Memory B cell (primary cell): ENCODE measurements at places on chromosomes 12 and 14.

DNA sequence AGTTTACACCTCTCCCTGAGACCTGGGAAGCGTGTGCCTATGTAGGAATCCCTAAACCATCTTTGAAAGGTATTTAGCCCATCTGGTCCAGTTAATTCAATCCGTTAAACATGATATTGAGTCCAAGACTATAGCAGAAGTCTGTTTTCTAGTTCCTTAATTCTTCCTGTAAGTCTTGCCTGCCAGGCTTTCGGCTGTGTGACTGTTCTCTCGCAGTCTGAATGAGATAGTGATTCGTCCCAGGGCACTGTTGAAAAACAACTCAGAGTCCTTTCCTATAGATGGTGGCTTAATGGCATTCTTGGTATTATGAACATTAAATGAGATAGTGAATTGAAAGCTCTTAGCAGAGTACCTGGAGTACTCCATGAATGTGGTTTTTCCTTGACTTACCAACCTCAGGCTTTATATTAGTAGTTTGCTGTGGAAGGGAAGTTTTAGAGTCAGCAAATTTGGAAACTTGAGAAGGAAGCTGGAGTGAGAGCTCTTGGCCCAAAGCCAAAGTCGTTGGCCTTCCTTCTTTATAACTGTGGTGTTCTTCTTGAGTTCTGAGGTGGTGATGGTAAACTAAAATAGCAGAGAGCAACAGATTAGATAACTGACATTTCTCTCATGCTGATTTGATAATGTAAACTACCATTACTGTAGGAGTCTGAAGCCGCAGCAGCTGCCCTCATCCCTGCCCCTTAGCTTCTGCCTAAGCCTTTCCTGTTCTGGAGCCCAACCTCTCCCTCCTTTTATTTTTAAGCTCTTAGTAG, 76.5 kb downstream of the TGFB3 start:
- no peaks in the 10 kb centered on the region for H3K4me1 ChIP-seq
- H3K36me3 ChIP-seq, result no peaks in the 10 kb centered on the region
- no peak overlapping the region for H3K27ac ChIP-seq
- no peaks in the 10 kb centered on the region for H3K27me3 ChIP-seq
- DNase-seq, result no peak

DNA sequence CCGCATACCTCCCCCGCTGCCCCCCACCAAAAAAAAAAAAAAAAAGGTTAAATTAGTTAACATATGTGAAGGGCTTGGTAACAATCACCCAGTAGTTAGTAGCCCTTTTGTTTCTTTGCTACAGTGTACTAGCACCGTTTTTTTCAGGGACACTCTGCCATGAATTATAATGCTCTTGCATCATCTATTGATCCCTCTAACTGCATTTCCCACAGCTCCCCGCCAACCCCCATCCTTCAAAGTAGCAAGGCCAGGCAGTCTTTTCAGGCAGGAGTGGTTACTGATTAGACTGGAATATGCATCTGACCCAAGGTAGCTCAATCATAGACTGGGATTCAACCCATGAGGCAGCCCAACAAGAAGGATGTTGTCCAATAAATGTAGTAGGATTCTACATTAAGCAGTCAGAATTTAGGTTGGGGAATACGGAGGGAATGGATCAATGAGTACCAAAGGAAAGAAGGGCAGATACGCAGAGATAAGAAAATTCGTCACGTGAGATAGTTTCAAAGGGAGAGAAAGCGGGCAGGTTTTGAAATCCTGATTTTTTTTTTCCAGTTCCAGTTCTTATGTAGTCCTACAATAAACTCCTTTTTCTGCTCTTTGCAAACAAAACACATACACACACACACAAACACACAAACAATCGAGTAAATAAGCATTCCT, 39.8 kb upstream of the CRACR2A start:
- H3K4me3 ChIP-seq, result no peak overlapping the region
- H3K36me3 ChIP-seq, result peaks cover 13% of the 10 kb centered on the region
- no peak for DNase-seq
- H3K27me3 ChIP-seq, result no peaks in the 10 kb centered on the region
- H3K27ac ChIP-seq, result no peak overlapping the region

GRCh38 chr12:131049549-131050339, 96.0 kb downstream of the ADGRD1 start:
- peaks cover 14% of the 10 kb centered on the region for H3K27me3 ChIP-seq
- H3K4me3 ChIP-seq, result no peak overlapping the region
- H3K36me3 ChIP-seq, result no peaks in the 10 kb centered on the region

- H3K36me3 ChIP-seq, result no peaks in the 10 kb centered on the region
- peaks cover 8% of the 10 kb centered on the region for H3K27me3 ChIP-seq
- no peak for DNase-seq
- H3K27ac ChIP-seq, result no peak overlapping the region
- no peak overlapping the region for H3K4me3 ChIP-seq
- no peaks in the 10 kb centered on the region for H3K4me1 ChIP-seq
Observed at GRCh38 chr14:54129850-54130640, 173.4 kb upstream of the BMP4 start.

GRCh38 chr12:50507474-50507838, 2.7 kb downstream of the DIP2B start:
- H3K27ac ChIP-seq, result peak overlapping the region; percentile 92
- H3K27me3 ChIP-seq, result no peaks in the 10 kb centered on the region
- H3K36me3 ChIP-seq, result peaks cover 2% of the 10 kb centered on the region
- no peak for DNase-seq

- DNase-seq, result no peak
- H3K4me1 ChIP-seq, result no peaks in the 10 kb centered on the region
- no peak overlapping the region for H3K4me3 ChIP-seq
- peaks cover 1% of the 10 kb centered on the region for H3K27me3 ChIP-seq
- H3K27ac ChIP-seq, result no peak overlapping the region
Observed at GRCh38 chr14:25537846-25538455, 488.0 kb upstream of the STXBP6 start.

- no peaks in the 10 kb centered on the region for H3K4me1 ChIP-seq
- H3K27me3 ChIP-seq, result peaks cover 13% of the 10 kb centered on the region
- H3K36me3 ChIP-seq, result peaks cover 5% of the 10 kb centered on the region
- DNase-seq, result no peak
Observed at GRCh38 chr14:101017806-101018560, 114.5 kb upstream of the RTL1 start.

DNA sequence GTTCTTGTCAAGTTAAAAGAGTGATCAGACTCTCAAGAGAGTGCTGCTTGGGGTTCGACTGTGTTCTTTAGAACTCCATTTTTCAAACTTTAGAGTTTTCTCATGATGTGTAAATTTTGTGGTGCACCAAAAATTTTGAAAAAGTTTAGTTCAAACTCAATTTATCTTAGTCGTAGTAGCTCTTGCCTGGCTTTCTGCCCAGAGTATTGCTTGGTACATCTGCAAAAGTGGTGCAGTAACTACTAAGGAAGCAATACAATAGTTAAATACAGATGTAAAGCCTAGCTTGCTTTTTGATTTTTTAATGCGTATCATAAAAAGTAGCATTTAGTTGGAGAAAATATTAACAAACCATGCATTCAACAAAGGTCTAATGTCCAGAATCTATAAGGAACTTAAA, 9.5 kb upstream of the CCDC91 start:
- no peak for DNase-seq
- H3K27me3 ChIP-seq, result peaks cover 2% of the 10 kb centered on the region
- no peak overlapping the region for H3K4me3 ChIP-seq
- no peaks in the 10 kb centered on the region for H3K4me1 ChIP-seq
- H3K27ac ChIP-seq, result no peak overlapping the region
- H3K36me3 ChIP-seq, result peaks cover 2% of the 10 kb centered on the region

- no peak overlapping the region for H3K27ac ChIP-seq
- H3K36me3 ChIP-seq, result peaks cover 11% of the 10 kb centered on the region
- no peak overlapping the region for H3K4me3 ChIP-seq
Observed at GRCh38 chr14:64147126-64147790, 146.9 kb downstream of the ESR2 start.

GRCh38 chr12:113852264-113852663, 113.9 kb downstream of the RBM19 start:
- no peak overlapping the region for H3K27ac ChIP-seq
- H3K36me3 ChIP-seq, result peaks cover 34% of the 10 kb centered on the region
- no peak overlapping the region for H3K4me3 ChIP-seq
- no peaks in the 10 kb centered on the region for H3K4me1 ChIP-seq
- H3K27me3 ChIP-seq, result no peaks in the 10 kb centered on the region

GRCh38 chr14:99388286-99388685, 92.4 kb downstream of the SETD3 start:
- H3K36me3 ChIP-seq, result no peaks in the 10 kb centered on the region
- peaks cover 11% of the 10 kb centered on the region for H3K27me3 ChIP-seq
- H3K4me3 ChIP-seq, result no peak overlapping the region
- peaks cover 8% of the 10 kb centered on the region for H3K4me1 ChIP-seq

DNA sequence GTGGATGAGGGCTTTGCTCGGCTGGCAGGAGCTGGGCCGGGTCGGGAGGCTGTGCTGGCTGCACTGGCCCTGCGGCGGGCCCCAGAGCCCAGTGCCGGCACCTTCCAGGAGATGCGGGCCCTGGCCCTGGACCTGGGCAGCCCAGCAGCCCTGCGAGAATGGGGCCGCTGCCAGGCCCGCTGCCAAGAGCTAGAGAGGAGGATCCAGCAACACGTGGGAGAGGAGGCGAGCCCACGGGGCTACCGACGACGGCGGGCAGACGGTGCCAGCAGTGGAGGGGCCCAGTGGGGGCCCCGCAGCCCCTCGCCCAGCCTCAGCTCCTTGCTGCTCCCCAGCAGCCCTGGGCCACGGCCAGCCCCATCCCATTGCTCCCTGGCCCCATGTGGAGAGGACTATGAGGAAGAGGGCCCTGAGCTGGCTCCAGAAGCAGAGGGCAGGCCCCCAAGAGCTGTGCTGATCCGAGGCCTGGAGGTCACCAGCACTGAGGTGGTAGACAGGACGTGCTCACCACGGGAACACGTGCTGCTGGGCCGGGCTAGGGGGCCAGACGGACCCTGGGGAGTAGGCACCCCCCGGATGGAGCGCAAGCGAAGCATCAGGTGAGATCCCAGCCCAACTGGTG, 11.5 kb downstream of the ARHGEF40 start:
- H3K36me3 ChIP-seq, result no peaks in the 10 kb centered on the region
- no peak overlapping the region for H3K27ac ChIP-seq
- no peak for DNase-seq
- peaks cover 14% of the 10 kb centered on the region for H3K27me3 ChIP-seq

DNA sequence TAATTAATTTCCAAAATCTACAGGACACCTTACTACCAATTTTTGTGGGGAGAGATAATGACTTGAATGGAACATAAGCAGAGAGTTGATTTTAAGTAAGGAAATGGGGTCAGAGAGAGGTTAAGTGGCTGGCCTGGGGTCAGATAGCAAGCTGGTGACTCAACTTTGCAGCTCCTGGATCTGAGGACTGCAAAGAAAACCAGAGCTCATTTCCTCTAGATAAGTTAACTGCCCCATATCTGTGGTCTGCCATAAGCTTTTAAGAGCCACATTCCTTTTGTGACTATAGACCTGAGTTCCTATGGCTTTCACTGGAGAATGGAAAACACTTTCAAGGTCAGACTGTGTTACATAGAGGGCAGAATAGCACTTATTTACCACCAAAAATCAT, 201.2 kb upstream of the PRICKLE1 start:
- H3K4me3 ChIP-seq, result no peak overlapping the region
- DNase-seq, result no peak

DNA sequence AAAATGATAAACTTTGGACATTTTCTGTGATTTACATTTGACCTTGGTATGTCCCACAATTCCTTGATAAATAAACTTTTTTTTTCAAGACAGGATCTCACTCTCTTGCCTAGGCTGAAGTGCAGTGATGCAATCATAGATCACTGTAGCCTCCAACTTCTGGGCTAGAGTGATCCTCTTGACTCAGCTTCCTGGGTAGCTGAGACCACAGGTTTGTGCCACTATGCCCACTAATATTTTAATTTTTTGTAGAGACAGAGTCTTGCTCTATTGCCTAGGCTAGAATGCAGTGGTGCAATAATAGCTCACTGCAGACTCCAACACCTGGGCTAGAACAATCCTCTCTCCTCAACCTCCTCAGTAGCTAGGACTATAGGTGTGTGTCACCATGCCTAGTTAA, 79.1 kb upstream of the PTGDR start:
- DNase-seq, result no peak
- H3K4me1 ChIP-seq, result peaks cover 6% of the 10 kb centered on the region
- H3K36me3 ChIP-seq, result no peaks in the 10 kb centered on the region
- peaks cover 2% of the 10 kb centered on the region for H3K27me3 ChIP-seq

DNA sequence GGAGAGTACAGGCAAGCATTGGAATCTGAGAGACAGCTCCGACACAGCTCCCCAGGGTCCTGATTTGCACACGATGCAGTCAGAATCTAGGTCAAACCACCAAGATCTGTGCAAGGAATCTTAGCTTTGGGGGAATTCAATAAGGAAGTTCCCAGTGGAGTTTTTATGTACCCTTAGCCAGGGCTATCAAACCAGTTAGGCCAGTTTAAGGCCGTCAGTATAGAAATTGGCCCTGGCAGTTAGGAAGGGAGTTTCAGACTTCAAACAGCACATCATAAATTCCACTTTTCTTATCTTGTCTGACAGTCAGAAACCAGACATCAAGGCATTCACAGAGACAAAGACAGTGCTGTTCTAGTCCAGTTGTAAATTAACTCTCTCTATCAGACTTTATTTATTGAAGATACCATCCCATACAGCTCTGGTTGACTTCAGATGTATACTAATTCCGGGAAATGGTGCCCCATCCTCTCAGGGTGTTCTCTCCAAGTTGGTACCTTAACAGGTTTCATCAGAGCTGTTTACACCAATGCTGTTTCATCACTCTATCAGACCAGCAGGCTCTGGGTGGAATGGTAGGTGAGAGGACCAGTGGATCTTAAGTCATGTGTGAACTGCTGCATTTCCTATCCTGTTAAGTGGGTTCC, 157.5 kb upstream of the ATF7IP start:
- no peaks in the 10 kb centered on the region for H3K4me1 ChIP-seq
- H3K27ac ChIP-seq, result no peak overlapping the region
- peaks cover 2% of the 10 kb centered on the region for H3K36me3 ChIP-seq
- H3K27me3 ChIP-seq, result no peaks in the 10 kb centered on the region
- no peak overlapping the region for H3K4me3 ChIP-seq

- H3K27me3 ChIP-seq, result no peaks in the 10 kb centered on the region
- peaks cover 5% of the 10 kb centered on the region for H3K36me3 ChIP-seq
- H3K27ac ChIP-seq, result peak overlapping the region; percentile 9
- no peak for DNase-seq
Observed at GRCh38 chr12:70251661-70252060, 8.4 kb downstream of the CNOT2 start.

- peaks cover 8% of the 10 kb centered on the region for H3K36me3 ChIP-seq
- H3K4me3 ChIP-seq, result no peak overlapping the region
- no peak overlapping the region for H3K27ac ChIP-seq
- no peaks in the 10 kb centered on the region for H3K4me1 ChIP-seq
- peaks cover 2% of the 10 kb centered on the region for H3K27me3 ChIP-seq
Observed at GRCh38 chr12:113392988-113393579, 10.6 kb downstream of the SDS start.

DNA sequence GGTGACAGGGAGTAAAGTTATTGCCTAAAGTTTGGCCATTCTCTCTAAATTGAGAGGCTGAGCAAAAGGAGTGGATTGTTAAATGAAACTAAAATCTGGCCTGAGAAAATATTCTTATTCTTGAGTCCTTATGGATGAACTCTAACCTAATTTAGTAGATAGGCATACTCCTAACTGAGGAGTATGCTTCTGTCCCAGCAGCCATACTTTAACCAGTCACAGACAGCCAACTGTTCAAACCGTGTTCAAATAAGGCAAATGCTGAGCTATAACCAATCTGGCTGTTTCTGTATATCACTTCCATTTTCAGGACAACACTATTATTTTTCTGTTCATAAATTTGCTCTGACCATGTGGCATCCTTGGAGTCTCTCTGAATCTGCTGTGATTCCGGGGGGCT, 75.9 kb upstream of the RERGL start:
- H3K27ac ChIP-seq, result no peak overlapping the region
- H3K36me3 ChIP-seq, result no peaks in the 10 kb centered on the region
- no peaks in the 10 kb centered on the region for H3K27me3 ChIP-seq
- no peak for DNase-seq
- peaks cover 4% of the 10 kb centered on the region for H3K4me1 ChIP-seq
